Esophagus mucosa (tissue), 1 donor: ENCODE measurements at places on chromosomes 4 and X. TPM values are rescaled to one million over a fixed set of nuclear protein-coding genes. Genes with fewer than 3 reads are reported as not detected.

Gene FAT1
- total RNA-seq: 86.4 TPM

Gene MTNR1A
- total RNA-seq: not detected

Gene NWD2
- 0.08 TPM for total RNA-seq

Gene NEUROG2
- total RNA-seq: not detected

Gene RADX
- 0.76 TPM for total RNA-seq

Gene ATP7A
- total RNA-seq: 8.7 TPM

Gene RAB33A
- total RNA-seq: 0.20 TPM

Gene ZNF732
- 0.88 TPM for total RNA-seq

Gene CLTRN
- total RNA-seq: 0.20 TPM

Gene INTS6L
- total RNA-seq: 5.3 TPM

Gene XAGE1B
- not detected for total RNA-seq

Gene MAOA
- 88.9 TPM for total RNA-seq

Gene ENPEP
- 0.40 TPM for total RNA-seq

Gene GPC3
- 0.28 TPM for total RNA-seq

Gene DMRTC1B
- not detected for total RNA-seq

Gene TLR3
- 5.8 TPM for total RNA-seq

Gene SOWAHB
- total RNA-seq: 9.6 TPM

Gene ZNF157
- 0.16 TPM for total RNA-seq

Gene COX7B2
- not detected for total RNA-seq

Gene TDO2
- 0.40 TPM for total RNA-seq

Gene POLN
- total RNA-seq: 1.1 TPM

Gene SMIM31
- total RNA-seq: not detected

Gene USP17L24
- total RNA-seq: not detected

Gene TRIM75
- total RNA-seq: not detected

Gene SH3TC1
- 52.9 TPM for total RNA-seq

Gene CENPVL1
- total RNA-seq: not detected

Gene SLC49A3
- 2.7 TPM for total RNA-seq

Gene CT83
- total RNA-seq: not detected

Gene ADH1A
- total RNA-seq: not detected

Gene PI4K2B
- 17.3 TPM for total RNA-seq

Gene SMIM10
- 0.84 TPM for total RNA-seq

Gene MAGEB16
- not detected for total RNA-seq

Gene NHS
- 2.5 TPM for total RNA-seq
